ENCODE measurements at places on chromosomes 12 and 14.

DNA sequence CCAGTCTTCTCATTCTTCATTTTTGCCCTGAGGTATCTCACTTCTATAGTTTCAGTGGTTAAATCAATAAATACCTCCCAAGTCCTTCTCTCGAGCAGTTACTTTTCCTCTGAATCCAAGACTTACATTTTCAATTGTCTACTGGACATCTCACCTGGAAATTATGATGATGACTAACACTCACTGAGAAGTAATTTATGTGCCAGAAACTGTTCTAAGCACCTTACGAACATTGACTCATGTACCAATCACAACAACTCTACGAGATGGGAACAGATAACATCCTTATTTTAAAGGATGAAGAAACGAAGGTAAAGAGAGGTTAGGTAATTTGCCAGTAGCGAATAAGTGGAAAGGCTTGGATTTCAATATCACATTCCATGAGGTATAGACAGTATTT lies 94.1 kb downstream of the EML5 start:
- DNase-seq = no peak

DNA sequence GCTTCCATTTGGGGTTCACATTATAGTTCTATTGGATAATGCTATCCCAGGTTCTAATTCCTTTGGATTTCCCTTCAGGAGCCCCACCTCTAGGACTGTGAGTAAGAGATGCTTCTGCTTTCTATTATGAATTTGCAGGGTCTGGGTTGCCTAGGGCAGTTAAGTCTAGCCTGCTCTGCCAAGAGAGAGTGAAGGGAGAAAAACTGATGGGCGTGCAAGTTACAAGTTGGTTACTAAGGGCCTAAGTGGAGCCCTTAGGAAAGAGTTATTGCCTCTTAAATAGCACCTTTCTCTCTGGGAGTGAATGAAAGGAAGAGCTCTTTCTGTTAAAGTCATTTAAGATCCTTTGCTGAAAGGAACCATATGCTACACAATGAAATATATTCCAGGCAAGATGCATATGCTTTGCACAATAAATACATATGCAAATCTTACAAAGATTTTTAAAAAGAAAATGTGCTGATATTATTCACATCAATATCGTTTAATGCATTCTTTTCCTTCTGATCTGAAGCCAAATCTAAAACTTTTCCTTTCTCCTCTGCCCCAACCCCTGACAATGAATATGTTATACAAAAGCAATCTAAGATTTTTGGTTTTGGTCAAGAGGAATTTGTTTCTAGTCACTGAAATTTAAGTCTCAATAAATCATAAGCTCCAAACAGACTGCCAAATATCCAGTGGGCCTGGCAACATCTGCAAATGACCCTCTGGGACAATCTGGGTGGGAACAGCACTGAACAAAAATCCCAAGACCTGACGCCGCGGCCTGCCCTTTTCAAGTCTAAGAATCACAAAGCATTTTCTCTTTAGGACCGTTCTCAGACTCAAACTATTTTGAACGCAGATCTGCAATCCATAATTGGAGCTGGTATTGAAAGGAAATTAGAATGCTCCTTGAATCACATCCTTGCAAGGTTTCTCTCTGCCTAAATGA lies 586.7 kb downstream of the ETNK1 start:
- no peak for DNase-seq

DNA sequence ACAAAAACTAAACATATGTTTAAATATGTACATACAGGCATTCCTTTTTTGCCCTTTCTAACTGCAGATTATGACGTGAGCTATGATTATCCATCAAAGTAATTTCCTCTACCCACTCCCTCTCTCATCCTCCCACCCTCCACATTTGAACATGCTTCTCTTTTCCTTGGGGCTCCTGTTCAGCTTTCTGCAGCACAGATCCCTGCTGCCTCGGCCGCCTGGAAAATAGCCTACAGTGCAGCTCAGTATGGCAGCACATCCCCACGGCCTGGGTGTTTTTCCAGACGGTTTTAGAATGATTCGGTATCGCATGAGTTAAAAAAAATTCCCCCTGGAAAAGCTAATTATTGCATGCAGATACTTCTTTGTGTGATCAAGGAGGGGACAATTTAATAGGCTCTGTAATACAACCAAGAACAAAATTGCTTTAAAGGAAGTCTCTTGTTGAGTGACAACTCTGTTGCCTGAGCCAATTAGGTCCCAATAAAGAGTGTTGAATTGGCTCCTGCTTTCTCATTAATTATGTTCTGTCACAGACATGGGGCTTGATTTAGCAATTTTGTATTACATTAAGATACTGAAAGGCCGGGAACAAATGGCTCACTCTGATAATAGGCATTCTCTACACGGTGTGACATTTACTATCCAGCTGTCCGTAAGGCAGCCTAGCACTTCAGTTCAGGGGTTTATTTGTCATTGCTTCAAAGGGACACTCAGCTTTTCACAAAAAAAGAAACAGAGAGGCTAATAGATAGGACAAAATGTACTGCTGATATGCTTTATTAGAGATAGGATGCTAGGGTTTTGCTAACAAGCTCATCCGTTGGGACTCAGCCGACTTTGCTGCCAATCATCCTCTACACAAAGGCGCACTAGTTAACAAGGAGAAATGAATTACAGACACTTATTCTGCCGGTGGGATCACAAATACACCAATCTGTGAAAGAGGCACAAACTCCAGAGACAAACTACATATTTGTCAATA lies 285.8 kb upstream of the G2E3 start:
- no peak for DNase-seq

GRCh38 chr12:124153392-124153791 lies 141.5 kb upstream of the RFLNA start:
- DNase-seq = no peak

- DNase-seq = peak; percentile 66
Observed at GRCh38 chr14:103104654-103105452, 10.3 kb downstream of the EXOC3L4 start.

DNA sequence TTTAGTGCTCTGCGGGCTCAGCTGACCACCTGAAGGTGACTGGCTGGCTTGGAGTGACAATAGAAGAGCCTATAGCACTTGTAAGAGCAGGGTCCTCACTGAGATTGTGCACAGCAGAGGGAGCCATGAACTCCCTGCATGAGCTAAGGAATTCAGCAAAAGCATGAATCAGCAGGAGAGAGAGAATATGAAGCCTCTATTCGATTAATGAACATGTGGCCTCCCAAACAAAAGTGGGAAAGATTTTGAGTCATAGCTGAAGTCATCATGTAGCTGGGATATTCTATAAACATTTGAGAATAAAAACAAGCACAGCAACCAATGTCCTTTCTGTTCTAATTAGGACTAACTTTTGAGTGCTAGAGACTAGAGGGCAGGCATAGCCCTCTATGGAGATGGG lies 626.6 kb downstream of the DIO2 start:
- DNase-seq = no peak

DNA sequence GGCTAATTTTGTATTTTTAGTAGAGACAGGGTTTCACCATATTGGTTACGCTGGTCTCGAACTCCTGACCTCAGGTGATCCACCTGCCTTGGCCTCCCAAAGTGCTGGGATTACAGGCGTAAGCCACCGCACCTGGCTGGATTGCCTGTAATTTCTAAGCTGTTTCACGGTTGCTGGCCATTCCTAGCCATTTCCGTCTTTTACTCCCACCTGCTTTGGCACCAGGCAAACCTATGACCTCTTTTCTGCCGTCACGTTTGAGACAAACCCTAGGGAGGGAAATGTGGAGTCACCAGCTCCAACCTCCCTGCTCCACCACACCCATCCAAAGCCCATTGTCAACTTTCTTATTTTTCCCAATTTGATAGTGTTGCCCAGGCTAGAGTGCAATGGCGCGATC lies 1.2 kb downstream of the GPR132 start:
- DNase-seq = no peak

DNA sequence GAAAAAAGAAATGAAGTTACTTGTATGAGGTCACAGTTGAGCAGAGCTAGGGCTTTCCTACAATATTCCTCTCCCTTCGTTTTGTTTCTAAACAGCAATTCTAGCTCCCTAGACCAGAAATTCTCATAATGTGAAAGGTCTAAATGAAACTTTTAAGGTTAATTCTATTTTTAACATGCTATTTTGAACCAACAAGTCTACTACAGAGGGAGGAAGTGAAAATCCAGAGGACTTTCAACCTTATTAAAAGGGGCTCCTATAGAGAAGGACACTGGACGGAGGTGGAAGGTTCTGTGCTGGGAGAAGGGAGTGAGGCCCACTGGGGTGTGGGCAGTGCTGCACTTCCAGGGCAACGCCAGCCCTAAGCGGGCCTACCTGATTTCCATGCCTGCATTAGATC lies 13.4 kb downstream of the GSG1 start:
- no peak for DNase-seq

- DNase-seq = no peak
Observed at GRCh38 chr14:97640031-97640430, 842.8 kb downstream of the VRK1 start.

GRCh38 chr12:123731596-123731995 lies 19.4 kb downstream of the ATP6V0A2 start:
- DNase-seq = no peak

GRCh38 chr12:82359115-82359478 lies 768 bp downstream of the METTL25 start:
- peak; percentile 27 for DNase-seq

- DNase-seq = no peak
Observed at GRCh38 chr14:105484069-105484996, 2.4 kb upstream of the CRIP1 start.

DNA sequence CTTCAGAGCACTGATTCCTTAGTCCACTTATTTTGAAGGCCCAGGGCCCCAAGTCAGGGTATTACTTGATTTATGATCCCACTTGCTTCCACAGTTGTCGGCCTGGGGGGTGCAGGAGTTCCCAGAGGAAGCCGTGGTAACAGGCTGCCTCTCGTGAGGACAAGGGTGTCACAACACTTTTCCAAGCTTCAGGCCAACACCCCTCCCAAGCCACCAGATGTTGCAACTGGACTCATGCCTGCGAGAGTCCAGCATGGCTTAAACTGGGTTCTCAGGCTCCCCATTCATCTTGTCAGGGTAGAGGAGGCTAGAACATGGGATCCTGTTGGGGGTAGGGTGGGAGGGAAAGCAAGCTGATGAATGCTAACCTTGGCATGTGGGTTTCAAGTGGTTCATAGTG lies 56.1 kb downstream of the BMP4 start:
- no peak for DNase-seq

DNA sequence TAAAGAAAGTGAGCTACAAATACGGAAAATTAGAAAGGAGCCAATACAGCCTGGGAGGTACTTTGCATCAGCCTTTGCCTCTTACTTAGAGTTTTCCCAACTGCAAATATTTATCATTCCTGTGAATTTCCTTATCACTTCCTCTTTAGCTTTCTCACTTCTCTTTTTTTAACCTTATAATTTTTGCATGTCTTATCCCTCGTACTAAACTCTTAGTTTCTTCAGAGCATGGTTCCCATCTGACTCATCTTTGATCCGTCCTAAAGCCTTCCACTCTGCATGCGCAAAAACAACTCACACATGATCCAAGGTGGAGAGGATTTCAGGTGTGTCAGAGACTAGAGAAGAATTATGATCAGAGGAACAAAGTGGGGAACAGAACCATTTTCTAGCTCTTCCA lies 9.6 kb upstream of the SNAPC1 start:
- no peak for DNase-seq

GRCh38 chr14:71666571-71667145 lies 265.6 kb upstream of the RGS6 start:
- no peak for DNase-seq

- no peak for DNase-seq
Observed at GRCh38 chr12:95262808-95263207, 45.2 kb downstream of the VEZT start.

DNA sequence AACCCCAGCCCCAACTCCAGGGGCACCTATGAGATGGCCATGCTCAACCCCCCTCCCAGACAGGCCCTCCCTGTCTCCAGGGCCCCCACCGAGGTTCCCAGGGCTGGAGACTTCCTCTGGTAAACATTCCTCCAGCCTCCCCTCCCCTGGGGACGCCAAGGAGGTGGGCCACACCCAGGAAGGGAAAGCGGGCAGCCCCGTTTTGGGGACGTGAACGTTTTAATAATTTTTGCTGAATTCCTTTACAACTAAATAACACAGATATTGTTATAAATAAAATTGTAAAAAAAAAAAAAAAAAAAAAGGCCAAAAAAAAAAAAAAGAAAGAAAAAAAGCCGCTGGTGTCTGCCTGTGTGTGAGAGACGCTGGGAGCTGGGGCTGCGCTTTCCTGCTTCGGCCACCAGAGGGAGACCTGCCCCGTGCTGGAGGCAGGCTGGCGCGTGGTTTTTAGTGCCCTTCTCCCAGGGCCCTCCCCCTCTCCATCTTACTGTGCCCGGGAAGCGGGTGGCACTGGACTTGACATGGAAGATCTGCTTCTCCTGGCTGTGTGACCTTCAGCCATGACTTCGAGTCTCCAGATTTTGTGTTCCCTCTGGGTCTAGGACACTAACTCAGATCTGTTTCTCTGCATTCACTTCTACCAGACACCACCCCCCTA lies 3.4 kb upstream of the NXPH4 start:
- DNase-seq = peak; percentile 88

- DNase-seq = no peak
Observed at GRCh38 chr12:5272018-5272785, 159.7 kb upstream of the NTF3 start.
